ENCODE measurements at places on chromosomes 6 and 20. TPM values are rescaled to one million over a fixed set of nuclear protein-coding genes. Genes with fewer than 3 reads are reported as not detected.

CABLES2 gene
- total RNA-seq: 3.7 TPM

TOMM6 gene
- total RNA-seq: 80.2 TPM

PBOV1 gene
- total RNA-seq: not detected

LSM2 gene
- total RNA-seq: 43.0 TPM

CNR1 gene
- total RNA-seq: 12.5 TPM

ADNP gene
- 34.8 TPM for total RNA-seq

PPP1R16B gene
- 11.1 TPM for total RNA-seq

PDRG1 gene
- total RNA-seq: 9.2 TPM

KIF13A gene
- total RNA-seq: 47.5 TPM

FERMT1 gene
- 31.9 TPM for total RNA-seq

SLC32A1 gene
- total RNA-seq: not detected

ATAT1 gene
- total RNA-seq: 11.1 TPM

NOX3 gene
- not detected for total RNA-seq

OXT gene
- not detected for total RNA-seq

HRH3 gene
- total RNA-seq: not detected

CLDN20 gene
- not detected for total RNA-seq

DAAM2 gene
- total RNA-seq: 20.8 TPM

C20orf144 gene
- total RNA-seq: not detected

CDH4 gene
- total RNA-seq: not detected

GPR63 gene
- total RNA-seq: 2.2 TPM

LAMP5 gene
- total RNA-seq: 0.32 TPM

B3GALT4 gene
- total RNA-seq: 49.0 TPM

NR2E1 gene
- total RNA-seq: not detected

BLTP3A gene
- 13.1 TPM for total RNA-seq

FAM184A gene
- 2.9 TPM for total RNA-seq

SMPDL3A gene
- total RNA-seq: 150 TPM

CD2AP gene
- total RNA-seq: 84.2 TPM

RAD21L1 gene
- not detected for total RNA-seq

RAET1G gene
- total RNA-seq: not detected

CTCFL gene
- total RNA-seq: not detected

LHFPL5 gene
- total RNA-seq: not detected

PNPLA1 gene
- total RNA-seq: not detected

OR2H1 gene
- not detected for total RNA-seq

PSMB8 gene
- total RNA-seq: 82.7 TPM

TFAP2C gene
- total RNA-seq: 3.6 TPM

SLC17A2 gene
- total RNA-seq: not detected

FOXF2 gene
- total RNA-seq: 9.0 TPM

MAS1 gene
- not detected for total RNA-seq

CCN6 gene
- not detected for total RNA-seq

TRAPPC3L gene
- not detected for total RNA-seq

OPRM1 gene
- total RNA-seq: not detected

EYS gene
- total RNA-seq: not detected

LRRC73 gene
- total RNA-seq: not detected
